Stimulated activated CD4-positive, alpha-beta T cell treated with anti-CD3 and anti-CD28 coated beads, TNF-alpha, amount 100 ng/mL, for 4 hours (primary cell): ENCODE measurements at places on chromosomes 7 and 10.

DNA sequence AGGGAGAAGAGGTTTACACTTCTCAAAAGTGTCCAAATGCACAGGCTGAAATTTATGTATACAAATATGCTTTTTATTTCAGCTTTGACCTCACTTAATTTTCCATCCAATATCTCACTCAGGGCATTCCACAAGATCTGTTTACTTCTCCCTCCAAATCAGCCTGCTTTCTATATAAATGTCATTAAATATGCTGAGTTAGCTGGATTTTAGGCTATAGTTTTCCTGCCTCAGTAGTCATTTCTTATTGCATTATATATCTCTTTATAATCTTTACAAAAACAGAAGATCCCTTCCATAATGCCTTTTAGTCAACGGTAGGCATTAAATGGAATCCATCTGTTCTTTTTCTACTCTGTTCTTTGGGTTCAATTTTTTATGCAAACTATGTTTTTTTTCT lies 71.7 kb upstream of the KCND2 start:
- no peak for DNase-seq

DNA sequence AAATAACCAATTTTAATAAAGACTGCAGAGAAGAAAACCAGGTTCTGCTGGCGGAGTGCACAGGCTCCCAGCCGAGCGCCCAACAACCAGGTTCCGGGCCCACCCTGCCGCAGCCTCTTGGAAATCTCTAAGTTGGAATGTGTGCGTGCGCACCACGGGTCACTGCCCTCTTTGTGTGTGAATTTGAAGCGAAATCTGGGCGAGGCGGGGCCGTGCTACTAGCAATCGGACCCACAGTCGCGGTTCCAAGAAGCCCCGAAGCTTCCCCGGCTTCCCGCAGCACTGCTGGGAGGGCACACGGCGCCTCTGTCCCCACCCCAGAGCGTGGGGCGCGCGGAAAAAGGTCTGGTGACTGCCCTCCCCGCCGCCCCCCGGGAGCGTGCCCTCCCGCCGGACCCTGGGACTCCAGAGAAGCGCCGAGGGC lies 666 bp upstream of the MAP3K8 start:
- DNase-seq, result peak; percentile 12

- no peak for DNase-seq
These were observed 224.4 kb downstream of the USP6NL start for GRCh38 chr10:11387044-11387443.

- no peak for DNase-seq
These were observed 116.5 kb downstream of the MARCHF5 start for GRCh38 chr10:92407305-92408016.

- DNase-seq, result no peak
These were observed 2.4 kb downstream of the PILRB start for GRCh38 chr7:100360135-100360854.

DNA sequence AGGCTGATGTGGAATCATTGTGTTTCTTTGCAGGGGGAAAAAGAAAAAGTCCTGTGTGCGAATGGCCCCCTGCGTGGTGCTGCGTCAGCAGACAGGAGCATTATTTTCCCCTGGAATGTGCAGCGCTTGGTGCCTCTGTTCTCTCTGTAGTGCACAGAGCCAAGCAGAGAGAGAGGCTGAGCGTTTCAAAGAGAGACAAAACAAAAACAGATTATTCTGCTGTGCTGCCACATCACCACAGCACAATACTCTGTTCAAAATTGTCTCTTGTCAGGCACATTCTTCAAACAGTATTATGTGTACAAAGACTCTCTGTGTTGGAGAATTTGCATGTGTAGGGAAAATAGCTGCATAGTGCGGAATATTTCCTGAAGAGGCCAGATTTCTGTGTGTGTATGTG lies 609.0 kb downstream of the SDK1 start:
- DNase-seq, result no peak

- no peak for DNase-seq
These were observed 18.8 kb downstream of the MYO3A start for GRCh38 chr10:25952857-25953256.
